ENCODE measurements at places on chromosomes 3 and 15.

GRCh38 chr3:13690636-13691035 is 141.7 kb downstream of the FBLN2 start:
- no peak for DNase-seq

GRCh38 chr3:50620420-50620819 is 3.5 kb downstream of the MAPKAPK3 start:
- DNase-seq = no peak

DNA sequence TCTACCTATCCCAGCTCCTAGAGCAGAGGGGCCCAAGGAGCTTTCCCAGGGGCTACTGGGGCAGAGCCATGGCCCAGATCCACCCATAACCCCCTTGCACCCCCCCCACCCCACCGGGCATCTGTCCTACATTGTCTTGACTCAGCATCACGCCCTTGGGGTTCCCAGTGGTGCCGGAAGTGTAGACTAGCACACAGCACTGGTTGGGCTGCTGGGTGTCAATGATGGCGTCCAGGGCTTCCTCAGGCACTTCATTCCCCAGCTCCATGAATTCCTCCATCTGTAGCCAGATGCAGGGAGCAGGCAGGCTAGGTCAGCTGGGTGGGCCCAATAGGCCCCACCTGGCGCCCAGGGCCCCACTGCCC is 33.2 kb downstream of the IDH3A start:
- no peak for DNase-seq

DNA sequence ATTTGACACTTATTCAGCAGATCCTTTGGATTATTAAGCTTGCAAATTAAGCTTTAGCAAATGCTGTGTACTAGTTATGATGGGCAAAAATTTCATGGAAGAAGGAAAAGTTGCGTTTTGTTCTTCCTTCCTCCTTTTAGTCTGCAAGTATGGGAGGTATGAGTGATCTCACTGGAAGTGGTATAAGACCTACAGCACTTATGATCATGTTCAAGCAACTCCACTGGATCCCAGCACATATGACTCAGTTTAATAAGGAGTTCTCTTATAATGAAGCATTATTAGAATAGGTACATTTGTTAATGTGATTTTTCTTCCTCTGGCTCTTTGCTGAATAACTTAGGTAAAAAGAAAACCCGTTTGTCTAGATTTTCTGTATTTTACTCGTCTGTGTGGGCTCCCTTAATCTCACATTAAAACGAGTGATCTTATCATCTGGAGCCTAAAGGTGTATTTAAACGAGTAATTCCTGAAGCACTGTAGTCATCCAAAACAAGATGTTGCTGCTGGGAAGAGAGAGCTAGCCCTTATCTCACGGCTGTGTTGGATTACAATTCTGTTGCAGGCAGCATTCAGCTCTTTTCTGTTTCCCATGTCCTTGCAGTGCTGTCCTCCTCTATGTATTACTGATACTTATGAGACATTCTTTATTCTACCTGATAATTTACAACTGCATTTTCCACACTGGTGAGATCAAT is 264.9 kb downstream of the GBE1 start:
- DNase-seq = no peak

DNA sequence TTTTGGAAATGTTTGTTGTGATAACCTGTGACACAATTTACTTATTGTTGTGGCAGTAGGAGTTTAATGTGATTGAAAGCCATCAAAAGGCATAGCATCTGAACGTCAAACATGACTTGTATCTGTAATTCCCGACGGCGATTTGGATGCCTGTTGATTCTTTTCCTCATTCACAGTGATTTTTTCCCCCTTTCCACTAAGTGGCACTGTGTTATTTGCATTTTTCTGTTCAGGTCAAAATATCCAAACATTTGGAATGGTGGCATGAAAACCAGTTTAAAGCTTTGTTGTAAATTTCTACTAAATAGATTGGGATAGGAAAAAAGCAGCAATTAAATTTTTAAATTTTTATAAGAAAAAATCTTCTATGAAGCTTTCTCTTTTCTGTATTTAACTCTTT is 259.9 kb upstream of the KCNH8 start:
- DNase-seq = no peak

- DNase-seq = no peak
Observed at GRCh38 chr3:140505876-140506275, 172.0 kb upstream of the TRIM42 start.

DNA sequence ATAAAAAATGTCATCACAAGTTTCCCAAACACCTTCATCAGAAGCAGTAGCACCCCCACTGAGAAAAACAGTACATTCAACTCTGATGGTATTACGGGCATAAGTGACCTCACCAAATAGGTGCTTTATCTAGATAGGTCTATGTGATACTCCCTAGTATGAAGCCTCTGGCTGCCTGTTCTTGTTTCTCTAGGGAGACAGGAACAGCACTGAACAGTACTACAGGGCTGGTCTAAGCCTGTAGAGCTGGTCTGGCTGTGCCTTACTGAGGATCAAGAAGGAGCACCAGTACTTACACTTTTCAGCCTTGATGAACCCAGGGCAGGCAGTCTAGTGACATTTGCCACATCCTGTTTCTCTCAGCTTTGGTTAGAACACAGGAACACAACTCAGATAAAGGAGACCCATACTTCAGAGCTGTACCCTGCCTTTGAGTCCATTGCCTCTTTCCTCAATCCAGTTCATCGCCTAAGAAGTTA is 35.9 kb downstream of the OXNAD1 start:
- DNase-seq = no peak

- DNase-seq = no peak
Observed at GRCh38 chr3:126553284-126554084, 5.2 kb downstream of the C3orf22 start.

DNA sequence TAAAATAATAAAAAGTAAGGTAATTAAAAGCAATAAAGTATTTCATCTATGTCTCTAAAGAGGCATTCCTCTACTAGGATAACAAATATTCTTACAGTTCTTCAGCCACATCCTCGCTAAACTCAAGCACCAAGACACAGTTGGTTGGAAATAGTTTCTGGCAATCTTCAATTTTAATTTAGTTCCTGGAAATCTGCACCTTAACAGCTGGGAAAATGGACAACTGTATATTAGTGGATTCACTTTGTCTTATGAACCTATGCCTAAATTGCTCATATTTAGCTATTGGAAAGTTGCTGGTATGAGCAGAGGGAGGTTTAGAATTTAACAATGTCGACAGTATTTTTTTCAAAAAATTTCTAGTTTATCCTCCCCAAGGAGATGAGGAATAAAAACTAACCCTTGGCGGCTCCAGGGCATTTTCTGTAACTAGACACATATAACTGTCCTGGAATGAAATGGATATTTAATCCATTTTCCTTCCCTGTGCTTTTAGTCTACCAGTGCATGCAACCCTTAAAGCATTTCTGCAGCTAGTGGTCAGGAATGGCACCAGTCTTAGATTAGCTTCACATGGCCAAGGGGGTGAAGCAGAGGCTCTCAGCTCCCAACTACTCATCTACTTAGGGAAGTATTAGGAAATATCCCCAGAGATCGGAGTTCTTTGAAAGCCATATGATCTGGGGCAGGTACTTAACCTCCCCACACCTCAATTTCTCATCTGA is 290.0 kb upstream of the THBS1 start:
- DNase-seq = no peak

GRCh38 chr3:4523710-4524698 is 30.9 kb downstream of the ITPR1 start:
- DNase-seq = no peak

- DNase-seq = peak; percentile 95
Observed at GRCh38 chr3:188796122-188796631, 375.6 kb upstream of the TPRG1 start.

DNA sequence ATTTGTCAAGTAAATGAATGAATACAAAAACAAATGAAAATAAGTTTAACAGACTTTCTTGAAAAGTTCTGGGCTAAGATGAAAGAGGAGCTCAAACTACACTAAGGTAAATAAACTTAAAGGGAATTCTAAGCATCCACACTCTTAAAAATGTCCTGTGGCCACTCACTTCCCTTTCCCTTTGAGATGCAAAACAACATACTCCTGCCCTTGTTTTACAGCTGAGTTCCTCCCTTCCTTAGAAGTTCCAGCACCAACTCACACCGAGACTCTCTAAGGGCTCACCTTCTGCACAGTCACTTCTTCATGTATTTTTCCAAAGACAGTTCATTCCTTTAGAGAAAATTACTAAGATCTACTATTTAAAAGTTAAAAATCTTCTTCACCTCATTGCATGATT is 123.3 kb upstream of the CMC1 start:
- no peak for DNase-seq

DNA sequence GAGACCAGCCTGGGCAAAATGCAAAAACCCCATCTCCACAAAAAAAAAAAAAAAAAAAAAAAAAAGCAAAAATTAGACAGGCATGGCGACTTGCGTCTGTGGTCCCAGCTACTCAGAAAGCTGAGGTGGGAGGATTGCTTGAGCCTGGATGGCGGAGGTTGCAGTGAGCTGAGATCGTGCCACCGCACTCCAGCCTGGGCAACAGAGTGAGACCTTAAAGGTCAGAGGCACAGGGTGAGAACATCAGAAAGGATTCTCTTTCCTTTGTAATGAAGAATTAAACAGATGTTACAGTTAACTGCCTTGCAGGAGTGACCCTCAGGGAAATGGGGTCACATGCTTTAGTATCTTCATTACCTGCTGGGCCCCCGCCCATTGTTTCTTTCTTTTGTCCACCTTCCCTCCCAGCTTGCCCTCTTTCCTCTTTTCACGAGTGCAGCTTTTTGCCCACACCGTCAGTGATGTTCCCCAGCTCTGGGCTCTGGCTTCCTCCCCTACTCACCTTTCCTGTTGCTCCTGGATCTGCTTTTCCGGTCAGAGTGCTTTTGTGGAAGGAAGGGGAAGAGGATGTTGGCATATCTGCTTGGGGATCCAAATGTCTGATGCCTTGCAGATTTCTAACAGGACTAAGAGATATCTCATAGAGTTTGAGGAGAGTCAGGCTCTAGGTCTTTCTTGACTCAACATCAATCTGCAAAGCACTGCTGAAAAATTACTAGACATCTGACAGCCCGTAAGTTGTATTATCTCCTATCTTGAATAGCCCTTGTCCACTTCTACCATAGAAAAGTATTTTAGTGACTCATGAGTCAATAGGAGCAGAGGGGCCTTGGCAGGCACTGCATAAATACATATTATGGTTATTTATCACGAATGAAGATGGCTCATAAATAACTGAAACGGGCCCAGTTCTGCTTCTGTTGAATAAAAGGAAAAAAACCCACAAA is 35.6 kb upstream of the NDUFB4 start:
- DNase-seq = no peak

DNA sequence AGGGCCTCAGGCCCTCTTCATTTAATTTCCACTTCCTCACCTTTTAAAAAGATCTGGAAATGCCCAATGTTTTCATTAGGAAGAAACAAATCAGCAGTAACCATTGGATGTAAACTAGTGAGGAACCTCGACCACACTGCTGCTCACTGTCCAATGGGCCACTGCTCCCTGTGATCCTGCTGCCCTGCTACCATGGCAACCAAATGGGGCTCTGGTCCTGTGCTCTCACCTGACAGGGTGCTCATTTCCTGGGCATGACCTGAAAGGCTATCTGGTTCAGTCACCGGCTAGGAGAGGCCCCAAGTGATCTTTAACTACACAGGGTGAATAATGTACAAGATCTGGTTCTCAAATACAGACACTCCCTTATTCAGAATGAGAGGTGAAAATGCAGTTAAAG is 54.6 kb downstream of the ARHGEF3 start:
- DNase-seq = no peak

- DNase-seq = no peak
Observed at GRCh38 chr3:25376340-25376739, 51.7 kb upstream of the RARB start.

DNA sequence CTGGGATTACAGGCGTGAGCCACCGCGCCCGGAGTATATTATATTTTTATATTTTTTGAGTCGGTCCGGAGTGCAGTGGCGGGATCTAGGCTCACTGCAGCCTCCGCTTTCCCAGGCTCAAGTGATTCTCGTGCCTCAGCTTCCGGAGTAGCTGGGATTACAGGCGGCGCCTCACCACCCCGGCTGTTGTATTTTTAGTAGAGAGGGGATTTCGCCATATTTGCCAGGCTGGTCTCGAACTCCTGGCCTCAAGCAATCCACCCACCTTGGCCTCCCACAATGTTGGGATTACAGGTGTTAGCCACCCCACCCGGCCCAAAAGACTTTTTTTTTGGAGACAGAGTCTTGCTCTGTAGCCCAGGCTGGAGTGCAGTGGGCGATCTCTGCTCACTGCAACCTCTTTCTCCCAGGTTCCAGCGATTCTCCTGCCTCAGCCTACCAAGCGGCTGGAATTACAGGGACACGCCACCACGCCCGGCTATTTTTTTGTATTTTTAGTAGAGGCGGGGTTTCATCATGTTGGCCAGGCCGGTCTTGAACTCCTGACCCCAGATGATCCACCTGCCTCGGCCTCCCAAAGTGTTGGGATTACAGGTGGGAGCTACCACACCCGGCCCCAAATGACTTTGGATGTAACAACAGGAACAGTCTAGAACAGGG is 1.0 kb downstream of the ZNF589 start:
- DNase-seq = no peak

GRCh38 chr3:79178471-79179180 is 589.2 kb downstream of the ROBO1 start:
- no peak for DNase-seq

- no peak for DNase-seq
Observed at GRCh38 chr3:8423307-8423706, 78.3 kb upstream of the LMCD1 start.

GRCh38 chr3:32276279-32276841 is 37.9 kb downstream of the CMTM8 start:
- peak; percentile 20 for DNase-seq

GRCh38 chr3:18751514-18751913 is 326.4 kb upstream of the SATB1 start:
- DNase-seq = no peak

GRCh38 chr3:189330066-189330465 is 158.3 kb downstream of the TPRG1 start:
- no peak for DNase-seq

DNA sequence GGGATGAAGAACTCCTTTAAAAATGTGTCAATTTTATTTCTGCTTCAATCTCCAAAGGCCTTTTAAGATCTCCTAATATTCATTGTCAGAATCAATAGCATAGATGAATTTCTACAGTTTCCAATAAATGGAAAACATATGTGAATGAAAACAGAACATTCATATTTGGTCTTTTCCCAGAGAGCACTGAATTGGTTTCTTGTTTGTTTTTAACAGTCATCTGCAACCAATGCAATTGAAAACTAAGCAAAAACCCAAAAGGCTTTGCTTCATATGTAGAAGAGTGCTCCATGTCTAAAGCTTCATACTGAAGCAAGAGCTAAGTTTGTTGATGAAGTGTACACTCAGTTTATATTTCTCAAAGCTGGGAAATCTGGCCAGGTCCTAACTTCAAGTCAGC is 426.5 kb upstream of the CDIN1 start:
- no peak for DNase-seq

DNA sequence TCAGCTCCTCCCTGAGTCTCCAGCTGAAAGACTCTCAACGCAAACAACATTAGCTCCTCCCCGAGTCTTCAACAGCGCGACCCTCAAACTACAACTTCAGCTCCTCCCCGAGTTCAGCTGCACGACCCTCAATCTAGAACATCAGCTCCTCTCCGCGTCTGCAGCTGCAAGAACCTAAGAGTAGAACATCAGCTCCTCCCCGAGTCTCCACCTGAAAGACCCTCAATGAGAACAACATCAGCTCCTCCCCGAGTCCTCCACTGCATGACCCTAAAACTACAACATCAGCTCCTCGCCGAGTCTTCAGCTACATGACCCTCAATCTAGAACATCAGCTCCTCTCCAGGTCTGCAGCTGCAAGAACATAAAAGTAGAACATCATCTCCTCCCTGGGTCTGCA is 78.3 kb downstream of the TFRC start:
- DNase-seq = no peak

- no peak for DNase-seq
Observed at GRCh38 chr3:4496087-4496452, 2.9 kb downstream of the ITPR1 start.

- no peak for DNase-seq
Observed at GRCh38 chr3:41846850-41847249, 115.1 kb downstream of the ULK4 start.

Measured in AG09309 (cell line).